ENCODE measurements at places on chromosomes 11 and 22.
A peak's percentile ranks its signal among the peaks of the same experiment; 100 is the strongest.

DNA sequence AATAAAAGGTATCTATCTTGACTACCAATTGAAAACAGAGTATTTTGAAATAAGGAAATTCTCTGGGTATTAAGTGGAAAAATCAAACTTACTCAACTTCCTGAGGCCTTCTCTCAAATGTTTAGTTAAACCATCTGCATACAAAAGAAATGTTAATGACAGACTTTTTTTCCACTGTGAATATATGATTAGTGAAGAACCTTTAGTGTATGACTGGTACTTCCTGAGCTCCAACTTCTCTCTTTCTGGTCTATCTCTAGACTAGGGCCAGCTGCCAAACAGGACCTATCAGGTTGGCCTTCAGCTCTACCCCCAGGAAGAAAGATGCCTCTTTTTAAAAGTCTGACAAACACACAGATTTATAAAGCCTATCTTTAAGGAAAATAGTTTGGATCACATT, 68.8 kb upstream of the SCUBE2 start:
- peak; percentile 78 for DNase-seq

GRCh38 chr11:64233913-64234586, at the start of gene VEGFB:
VEGFB (plus strand) TSS chr11:64234584; CDS start chr11:64234834, 250 bp downstream.
- DNase-seq, result no peak

DNA sequence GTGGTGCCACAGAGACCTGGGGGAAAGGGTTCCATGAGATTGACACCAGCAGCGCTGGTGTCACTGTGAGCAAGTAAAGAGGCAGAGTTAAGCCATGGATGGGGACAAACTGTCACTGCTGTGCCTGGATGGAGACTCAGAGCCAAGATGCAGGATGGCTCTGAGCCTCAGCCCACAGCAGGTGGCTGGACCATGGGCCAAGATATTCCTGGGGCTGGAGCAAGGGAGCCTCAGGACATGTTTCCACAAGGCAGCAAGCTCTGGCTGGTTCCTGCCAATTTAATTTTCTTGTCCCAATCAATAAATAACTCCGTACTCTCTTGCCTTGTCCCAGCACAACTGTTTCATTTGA, 23.0 kb downstream of the MYO18B start:
- DNase-seq, result no peak

GRCh38 chr11:76664578-76665061, 5.9 kb downstream of the LRRC32 start:
- DNase-seq, result peak; percentile 59

DNA sequence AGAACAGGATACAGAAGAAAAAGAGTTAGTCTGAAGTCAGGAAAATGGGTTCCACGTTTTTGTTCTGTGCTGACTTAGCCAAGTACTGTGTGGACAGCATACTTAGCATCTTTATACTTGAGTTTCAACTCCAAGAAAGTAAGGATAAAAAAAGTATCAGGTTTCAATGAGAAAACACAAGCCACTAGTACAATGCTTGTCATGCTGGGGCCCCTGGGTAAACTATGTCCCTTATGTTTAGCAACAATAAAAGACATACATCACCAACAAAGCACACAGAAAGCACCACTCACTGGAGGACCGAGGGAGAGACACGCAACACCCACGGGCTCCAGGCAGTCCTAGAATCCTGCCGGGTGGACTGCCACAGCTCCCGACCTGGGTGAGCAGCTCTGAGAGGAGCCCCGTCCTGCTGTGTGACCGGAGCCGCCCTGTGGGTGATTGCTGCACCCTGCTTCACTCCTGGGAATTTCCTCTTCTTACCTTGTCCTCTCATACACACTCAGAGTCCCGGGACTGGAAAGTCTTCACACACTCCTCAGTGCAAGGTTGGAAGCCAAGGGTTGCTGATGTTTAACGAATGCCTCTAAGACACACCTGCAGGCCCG, 890.5 kb downstream of the BRD1 start:
- DNase-seq, result no peak

DNA sequence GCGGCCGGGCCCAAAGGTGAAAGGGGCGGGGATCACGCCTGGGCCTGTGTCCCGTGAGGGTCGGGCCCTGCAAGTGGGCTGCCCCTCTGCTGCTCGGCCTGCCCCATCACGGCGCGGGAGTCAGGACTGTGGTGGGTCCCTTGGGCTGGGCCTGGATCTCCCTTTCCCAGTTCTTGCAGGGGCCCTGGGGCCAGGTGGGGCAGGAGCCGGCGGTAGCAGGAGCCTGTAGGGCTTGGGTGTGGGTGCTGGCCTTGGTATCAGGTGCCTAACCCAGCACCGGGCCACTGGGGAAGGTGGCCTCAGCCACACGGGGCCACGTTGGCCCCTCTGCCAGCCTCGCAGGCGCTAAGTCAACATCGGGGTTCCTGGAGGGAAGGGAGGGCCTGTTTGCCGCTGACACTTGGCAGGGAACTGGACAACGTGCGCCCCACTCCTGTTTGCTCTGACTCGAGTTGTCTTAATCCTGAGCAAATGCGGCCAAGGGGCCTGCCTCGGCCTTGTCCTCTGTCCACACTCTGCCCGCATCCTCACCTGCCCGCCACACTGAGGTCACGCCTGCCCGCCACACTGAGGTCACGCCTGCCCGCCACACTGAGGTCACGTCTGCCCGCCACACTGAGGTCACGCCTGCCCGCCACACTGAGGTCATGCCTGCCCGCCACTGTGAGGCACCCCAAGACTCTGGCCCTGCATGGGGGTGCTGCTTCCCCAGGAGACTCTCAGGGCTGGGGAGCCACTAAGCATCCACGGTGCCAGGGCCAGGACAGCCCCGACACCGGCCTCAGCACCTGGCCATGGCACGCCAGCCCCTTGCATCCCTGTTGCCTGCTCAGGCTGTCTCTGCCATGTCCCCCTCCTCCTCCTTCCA, 14.2 kb upstream of the MUC5B start:
- DNase-seq, result no peak

- DNase-seq, result no peak
Observed at GRCh38 chr11:67437082-67437808, at the start of gene PTPRCAP. PTPRCAP (minus strand) TSS chr11:67437682; CDS start chr11:67437619, 63 bp downstream.

DNA sequence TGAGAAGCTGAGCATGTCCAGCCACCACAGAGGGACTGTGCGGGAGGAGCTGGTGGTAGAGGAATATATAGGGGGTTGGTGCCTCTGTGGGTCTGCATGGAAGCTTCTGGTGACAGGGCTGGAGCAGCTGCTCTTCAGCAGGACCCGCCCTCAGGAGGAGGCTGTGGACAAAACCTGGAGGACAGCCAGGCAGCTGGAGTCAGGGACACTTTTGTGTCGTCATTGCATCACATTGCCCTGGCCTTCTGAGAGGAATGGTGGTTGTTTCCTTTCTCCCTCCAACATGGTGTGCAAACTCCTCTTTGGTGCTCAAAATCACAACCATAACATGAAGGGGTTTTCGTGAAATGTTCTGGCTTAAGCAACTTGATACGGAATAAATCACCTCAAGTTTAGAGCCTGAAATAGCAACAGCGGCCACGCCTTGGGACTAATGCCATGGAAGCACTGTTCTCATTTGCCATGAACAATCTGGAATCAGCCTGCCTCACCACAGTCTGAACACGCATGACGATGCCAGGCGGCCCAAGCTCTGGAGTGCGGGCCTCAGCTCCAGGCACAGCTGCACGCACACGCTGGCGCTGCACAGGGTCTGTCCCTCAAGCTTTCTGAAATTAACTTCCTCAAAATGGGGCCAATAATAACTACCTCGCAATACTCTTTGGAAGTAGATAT, 17.1 kb upstream of the CSRP3 start:
- DNase-seq, result no peak

GRCh38 chr11:29914203-29914930, 102.5 kb downstream of the KCNA4 start:
- DNase-seq, result no peak

GRCh38 chr11:65530157-65530496, 5.2 kb downstream of the SCYL1 start:
- DNase-seq, result no peak

- no peak for DNase-seq
Observed at GRCh38 chr11:65796726-65797601, 10.1 kb downstream of the OVOL1 start.

DNA sequence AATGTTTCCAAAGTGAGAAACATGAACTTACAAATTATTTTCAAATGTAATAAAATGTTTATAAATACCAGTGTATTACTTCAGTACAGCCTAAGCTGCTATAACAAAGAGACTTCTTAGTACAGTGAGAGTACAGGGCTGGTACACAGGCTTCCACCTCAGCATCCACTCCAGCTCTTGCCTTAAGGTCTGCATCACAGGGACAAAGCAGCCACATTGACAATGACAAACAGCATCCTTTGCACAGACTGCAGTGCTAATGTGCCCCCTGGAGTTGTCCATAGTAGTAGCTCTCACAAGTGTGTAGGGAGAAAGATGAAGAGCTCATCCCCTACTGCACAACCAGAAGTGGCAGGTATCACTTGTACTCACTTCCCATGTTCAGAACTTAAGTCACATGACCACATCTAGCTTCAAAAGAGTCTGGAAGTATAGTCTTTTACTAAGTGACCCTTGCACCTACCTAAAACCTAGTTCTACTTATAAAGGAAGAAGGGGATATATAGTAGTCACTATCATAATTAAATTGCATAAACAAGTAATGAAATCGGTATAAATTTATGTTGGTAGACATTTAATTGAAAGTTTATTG, 10.7 kb upstream of the LIPT2 start:
- DNase-seq, result no peak

DNA sequence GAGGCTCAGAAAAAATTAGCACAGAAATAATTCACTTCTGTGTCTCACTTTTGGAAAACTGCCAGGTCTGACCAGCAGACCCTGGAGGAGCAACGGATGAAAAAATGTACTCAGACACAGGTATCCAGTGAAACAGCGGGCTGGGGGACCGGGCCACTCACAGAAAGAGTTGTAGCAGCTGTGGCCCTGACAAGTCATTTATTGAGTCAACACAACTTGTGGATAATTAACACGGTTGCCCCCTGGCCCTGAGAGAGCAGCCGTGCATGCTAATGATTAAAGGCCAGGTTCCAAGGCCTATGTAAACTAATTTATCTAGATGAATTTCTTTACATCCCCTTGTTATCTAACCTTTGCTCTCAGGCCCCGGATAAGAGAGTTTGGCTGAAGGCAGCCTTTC, 131.3 kb downstream of the AASDHPPT start:
- DNase-seq, result no peak

DNA sequence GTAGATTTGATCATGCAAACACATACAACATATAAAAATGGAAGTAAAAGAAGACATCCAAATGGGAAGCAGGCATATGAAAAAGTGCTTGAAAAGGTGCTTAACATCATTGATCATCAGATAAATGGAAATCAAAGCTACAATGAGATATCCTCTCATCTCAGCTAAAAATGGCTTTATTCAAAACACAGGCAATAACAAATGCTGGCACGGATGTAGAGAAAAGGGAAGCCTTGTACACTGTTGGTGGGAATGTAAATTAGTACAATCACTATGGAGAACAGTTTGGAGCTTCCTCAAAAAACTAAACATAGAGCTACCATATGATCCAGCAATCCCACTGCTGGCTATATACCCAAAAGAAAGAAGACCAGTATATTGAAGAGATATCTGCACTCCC, 549 bp upstream of the TCN1 start:
- peak; percentile 11 for DNase-seq

- no peak for DNase-seq
Observed at GRCh38 chr22:39995393-39996252, 869 bp downstream of the FAM83F start.

- no peak for DNase-seq
Observed at GRCh38 chr11:48031602-48032001, 51.2 kb downstream of the PTPRJ start.

DNA sequence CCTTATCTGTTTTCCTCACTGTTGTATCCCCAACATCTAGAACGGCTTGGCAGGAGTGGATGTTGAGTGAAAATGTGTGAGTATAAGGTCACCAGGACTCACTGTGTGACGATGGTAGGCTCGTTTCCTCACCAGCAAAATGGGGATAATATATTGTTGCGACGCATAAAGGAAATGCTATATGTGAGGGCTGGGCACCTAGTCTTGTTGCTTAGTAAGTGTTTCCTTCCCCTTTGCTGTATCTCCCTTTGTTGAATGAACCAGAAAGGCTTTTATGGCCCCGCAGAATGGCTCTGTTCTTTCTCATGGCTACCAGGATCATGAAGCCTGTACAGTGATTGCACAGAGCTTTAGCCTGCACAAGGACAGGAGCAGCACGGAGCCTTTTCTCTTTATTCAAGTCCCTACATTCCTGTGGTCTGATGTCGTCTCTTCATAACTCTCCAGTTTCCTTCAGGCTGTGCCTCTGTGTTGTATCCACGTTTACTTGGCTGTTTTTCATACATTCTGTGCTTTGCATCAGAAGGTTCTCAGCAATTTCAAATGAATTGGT, 5.4 kb downstream of the TNRC6B start:
- peak; percentile 26 for DNase-seq

- DNase-seq, result no peak
Observed at GRCh38 chr22:40070701-40071100, 75.9 kb downstream of the FAM83F start.

GRCh38 chr22:46054091-46055073, 77.4 kb upstream of the WNT7B start:
- peak; percentile 31 for DNase-seq

- DNase-seq, result no peak
Observed at GRCh38 chr22:18024956-18025720, 777 bp upstream of the MICAL3 start.

DNA sequence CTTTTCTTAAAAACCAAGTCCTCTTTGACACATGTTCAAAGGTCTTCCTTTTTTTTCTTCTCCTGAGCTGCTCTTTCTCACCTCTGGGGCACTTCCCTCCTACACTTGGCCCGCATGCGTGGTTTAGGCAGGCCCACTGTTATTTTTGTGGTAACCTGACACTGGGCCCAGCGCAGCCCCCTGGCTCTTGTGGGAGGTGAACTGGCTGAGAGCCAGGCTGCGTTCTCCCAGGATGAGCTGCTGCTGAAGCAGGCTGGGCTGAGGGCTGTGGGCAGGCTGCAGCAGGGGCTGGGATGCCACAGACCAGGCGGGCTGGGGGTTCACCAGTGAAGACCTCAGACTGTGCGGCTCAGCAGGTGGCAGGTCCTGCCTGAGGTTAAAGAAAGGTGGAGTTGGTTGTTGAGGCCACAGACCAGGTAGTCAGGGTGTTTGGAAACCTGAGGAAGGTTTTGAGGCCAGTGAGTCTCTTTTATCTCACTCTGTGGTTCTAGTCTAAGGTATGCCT, 72.4 kb downstream of the TEAD1 start:
- no peak for DNase-seq
